ENCODE measurements at places on chromosomes 4 and X.

- no peak overlapping the region for H3K27ac ChIP-seq
- H3K36me3 ChIP-seq: no peaks in the 10 kb centered on the region
- H3K4me1 ChIP-seq: no peaks in the 10 kb centered on the region
- H3K4me3 ChIP-seq: no peak overlapping the region
- no peaks in the 10 kb centered on the region for H3K27me3 ChIP-seq
These were observed 40.1 kb upstream of the KLHL8 start for GRCh38 chr4:87260477-87260876.

- DNase-seq: peak; percentile 15
- no peak overlapping the region for H3K27ac ChIP-seq
- no peaks in the 10 kb centered on the region for H3K36me3 ChIP-seq
- no peak overlapping the region for H3K4me3 ChIP-seq
These were observed 187.8 kb upstream of the MBNL3 start for GRCh38 chrX:132676561-132677186.

DNA sequence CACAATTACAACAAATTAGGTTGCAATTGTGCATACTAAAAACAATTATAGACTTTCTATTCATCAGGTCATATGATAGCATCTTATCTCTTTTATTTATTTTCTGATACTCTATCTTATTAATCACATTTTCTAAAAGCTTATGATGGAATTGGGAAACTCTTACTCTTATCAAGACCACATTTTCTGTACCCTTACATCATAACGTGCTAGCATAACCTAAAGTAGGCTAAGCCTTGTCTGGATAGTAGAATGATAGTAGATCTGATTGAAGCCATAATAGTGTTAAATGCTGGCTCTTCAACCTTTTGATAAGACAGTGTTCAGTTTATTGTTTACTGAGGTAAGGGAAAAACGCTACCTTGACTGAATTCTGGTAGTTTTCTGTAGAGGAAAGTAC is 294.0 kb downstream of the CCSER1 start:
- no peaks in the 10 kb centered on the region for H3K4me1 ChIP-seq
- H3K36me3 ChIP-seq: no peaks in the 10 kb centered on the region
- no peak overlapping the region for H3K4me3 ChIP-seq
- DNase-seq: no peak
- no peaks in the 10 kb centered on the region for H3K27me3 ChIP-seq

- H3K27me3 ChIP-seq: no peaks in the 10 kb centered on the region
- DNase-seq: peak; percentile 19
- no peaks in the 10 kb centered on the region for H3K36me3 ChIP-seq
- no peaks in the 10 kb centered on the region for H3K4me1 ChIP-seq
- no peak overlapping the region for H3K27ac ChIP-seq
- no peak overlapping the region for H3K4me3 ChIP-seq
These were observed 21.0 kb downstream of the S100G start for GRCh38 chrX:16671005-16671404.

- no peak overlapping the region for H3K27ac ChIP-seq
- H3K36me3 ChIP-seq: no peaks in the 10 kb centered on the region
- H3K27me3 ChIP-seq: no peaks in the 10 kb centered on the region
- no peak for DNase-seq
- no peak overlapping the region for H3K4me3 ChIP-seq
These were observed 154.2 kb downstream of the RAB28 start for GRCh38 chr4:13329963-13330362.

GRCh38 chrX:46649421-46650260 is 76.1 kb downstream of the CHST7 start:
- no peak overlapping the region for H3K4me3 ChIP-seq
- no peaks in the 10 kb centered on the region for H3K4me1 ChIP-seq
- H3K36me3 ChIP-seq: no peaks in the 10 kb centered on the region
- no peaks in the 10 kb centered on the region for H3K27me3 ChIP-seq

GRCh38 chr4:48193096-48193836 is 59.2 kb upstream of the TXK start:
- H3K4me1 ChIP-seq: no peaks in the 10 kb centered on the region
- no peak overlapping the region for H3K27ac ChIP-seq
- H3K36me3 ChIP-seq: no peaks in the 10 kb centered on the region
- no peak for DNase-seq
- no peaks in the 10 kb centered on the region for H3K27me3 ChIP-seq

GRCh38 chr4:16627999-16628398 is 270.4 kb downstream of the LDB2 start:
- no peak overlapping the region for H3K4me3 ChIP-seq
- no peak for DNase-seq
- no peaks in the 10 kb centered on the region for H3K4me1 ChIP-seq

DNA sequence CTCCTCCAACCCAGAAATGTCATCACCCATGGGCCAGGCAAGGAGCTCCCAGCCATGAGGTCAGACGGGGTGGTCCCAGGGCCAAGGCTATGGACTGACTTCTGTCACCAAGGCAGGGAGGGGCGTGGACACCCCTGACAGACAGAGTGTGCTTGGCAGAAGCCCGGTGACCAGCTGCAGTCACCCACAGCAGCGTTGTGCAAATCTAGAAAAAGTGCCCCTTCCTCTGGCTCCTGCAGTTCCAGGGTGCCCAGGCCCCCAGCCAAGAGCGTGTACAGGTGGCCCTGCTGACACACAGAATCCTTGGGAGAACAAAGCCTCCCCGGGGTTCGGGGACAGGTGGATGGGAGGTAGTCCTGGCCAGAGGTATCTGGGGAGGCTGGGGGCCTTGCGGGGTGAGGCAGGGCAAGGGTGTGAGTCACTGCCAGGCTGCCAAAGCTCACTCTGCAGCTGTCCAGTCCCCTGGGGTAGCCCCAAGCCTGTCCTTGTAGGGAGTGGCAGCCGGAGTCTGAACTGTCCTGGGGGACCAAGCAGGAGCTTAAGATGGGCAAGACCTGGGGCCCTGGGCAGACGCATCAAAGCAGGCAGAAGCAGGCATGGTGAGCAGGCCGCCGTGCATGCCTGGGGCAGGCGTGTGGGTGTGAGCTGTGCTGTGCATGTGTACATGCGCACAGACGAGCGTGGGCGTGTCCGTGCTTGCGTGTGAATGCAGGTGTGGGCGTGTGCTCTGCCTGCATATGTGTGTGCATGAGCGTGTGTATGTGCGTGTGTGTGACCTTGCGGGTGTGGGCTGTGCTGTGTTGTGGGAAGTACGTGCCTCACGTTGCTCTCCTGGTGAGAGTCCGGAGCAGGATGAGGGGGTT is 3.3 kb downstream of the MYL5 start:
- H3K27me3 ChIP-seq: no peaks in the 10 kb centered on the region
- H3K4me3 ChIP-seq: no peak overlapping the region
- no peaks in the 10 kb centered on the region for H3K36me3 ChIP-seq
- peaks cover 31% of the 10 kb centered on the region for H3K4me1 ChIP-seq
- H3K27ac ChIP-seq: no peak overlapping the region

DNA sequence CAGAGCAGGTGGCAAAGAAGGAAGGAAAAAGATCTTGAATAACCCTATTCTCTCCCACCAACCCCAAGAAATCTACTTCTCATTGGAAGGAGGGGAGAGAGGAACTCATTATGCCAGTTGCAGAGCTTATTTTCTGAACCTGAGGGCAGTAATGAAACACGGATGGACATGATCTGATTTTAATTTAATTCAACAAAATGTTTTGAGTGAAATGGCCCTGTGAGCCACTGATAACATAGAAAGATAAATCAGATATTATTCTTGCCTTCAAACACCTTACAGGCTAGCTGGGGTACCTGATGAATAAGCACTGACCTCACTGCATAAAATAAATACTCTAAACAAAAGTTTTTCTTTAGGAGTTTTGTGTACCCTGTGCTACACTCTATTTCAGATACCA is 30.3 kb downstream of the DAPP1 start:
- H3K27ac ChIP-seq: no peak overlapping the region
- no peaks in the 10 kb centered on the region for H3K27me3 ChIP-seq
- no peak overlapping the region for H3K4me3 ChIP-seq
- no peaks in the 10 kb centered on the region for H3K36me3 ChIP-seq

GRCh38 chr4:972651-973424 is 531 bp downstream of the DGKQ start:
- no peak for DNase-seq
- no peak overlapping the region for H3K27ac ChIP-seq
- peak overlapping the region; percentile 67 for H3K4me3 ChIP-seq
- no peaks in the 10 kb centered on the region for H3K36me3 ChIP-seq
- peaks cover 14% of the 10 kb centered on the region for H3K4me1 ChIP-seq
- no peaks in the 10 kb centered on the region for H3K27me3 ChIP-seq

DNA sequence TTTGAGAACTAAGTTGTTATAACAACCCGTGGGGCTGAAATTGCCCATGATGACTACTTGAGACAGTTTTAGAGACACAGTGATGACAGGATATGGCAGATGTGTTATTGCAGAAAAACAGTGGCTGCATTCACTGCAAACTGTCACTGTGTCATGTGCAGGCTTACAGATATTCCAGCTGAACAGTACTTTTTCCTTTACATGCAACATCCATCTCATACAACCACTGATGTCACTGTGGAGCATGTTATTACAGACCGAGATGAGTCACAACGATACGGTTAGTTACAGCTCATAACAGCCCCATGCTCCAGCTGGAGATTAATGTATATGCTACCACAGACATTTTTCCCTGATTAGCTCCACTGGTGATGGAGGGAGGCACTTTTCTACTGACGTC is 207.4 kb downstream of the TMA16 start:
- no peak overlapping the region for H3K4me3 ChIP-seq
- no peak for DNase-seq
- H3K27me3 ChIP-seq: no peaks in the 10 kb centered on the region

DNA sequence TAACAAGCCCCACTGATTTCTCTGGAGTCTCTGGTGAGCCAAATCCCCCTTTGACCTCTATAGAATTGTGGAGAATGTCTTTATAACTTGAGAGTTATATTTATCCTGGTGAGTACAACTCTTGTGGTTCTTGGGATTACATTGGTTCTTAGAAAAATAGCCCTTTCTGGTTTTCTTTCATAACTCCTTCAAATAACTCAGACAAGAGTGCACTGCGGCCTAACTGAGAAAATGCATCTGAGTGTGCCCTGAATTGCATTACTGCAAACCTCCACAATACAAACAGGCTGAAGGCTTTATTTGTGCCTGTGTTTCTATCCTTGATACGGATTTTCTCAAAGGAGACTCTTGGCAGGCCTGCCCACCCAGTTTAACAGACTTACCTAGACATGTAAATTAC is 2.7 kb downstream of the BEX3 start:
- no peaks in the 10 kb centered on the region for H3K4me1 ChIP-seq
- no peak overlapping the region for H3K4me3 ChIP-seq
- no peak for DNase-seq
- H3K36me3 ChIP-seq: no peaks in the 10 kb centered on the region
- H3K27me3 ChIP-seq: no peaks in the 10 kb centered on the region

DNA sequence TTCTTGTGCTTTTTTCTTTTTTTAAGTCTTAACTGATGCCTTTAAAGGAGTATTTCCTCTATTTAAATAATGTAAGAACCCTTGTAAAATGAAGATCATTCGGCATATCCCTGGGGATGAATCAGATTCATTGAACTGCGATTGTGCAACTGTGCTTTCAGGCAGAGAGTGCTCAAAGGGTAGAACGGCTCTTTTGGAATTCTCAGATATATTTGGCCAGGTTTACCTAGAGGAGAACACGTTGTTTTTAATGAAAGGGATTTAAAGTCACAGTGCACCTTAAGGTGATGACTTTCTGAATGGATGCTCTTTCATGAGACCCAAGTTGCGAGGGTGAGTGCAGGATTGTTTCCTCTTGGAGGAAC is 51.6 kb upstream of the ELOVL6 start:
- no peaks in the 10 kb centered on the region for H3K27me3 ChIP-seq
- H3K4me1 ChIP-seq: no peaks in the 10 kb centered on the region
- DNase-seq: no peak
- H3K27ac ChIP-seq: no peak overlapping the region
- no peaks in the 10 kb centered on the region for H3K36me3 ChIP-seq

DNA sequence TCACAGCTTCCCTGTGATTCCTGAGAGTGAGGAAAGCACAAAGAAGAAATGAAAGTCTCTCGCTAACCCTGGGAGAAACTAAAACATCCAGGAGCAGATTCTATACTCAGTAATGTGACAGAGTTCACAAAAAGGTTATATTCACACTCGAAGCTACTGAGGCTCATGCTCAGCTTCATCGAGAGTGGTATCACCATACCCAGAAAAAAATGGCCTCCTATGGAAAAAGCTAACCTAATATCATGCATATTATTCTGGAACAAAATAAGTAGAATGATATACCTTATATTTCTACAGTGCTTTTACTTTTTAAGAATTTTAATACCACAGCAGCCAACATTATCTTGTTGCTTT is 13.5 kb upstream of the CDKN2AIP start:
- no peaks in the 10 kb centered on the region for H3K27me3 ChIP-seq
- no peaks in the 10 kb centered on the region for H3K4me1 ChIP-seq
- no peak for DNase-seq
- no peak overlapping the region for H3K27ac ChIP-seq

DNA sequence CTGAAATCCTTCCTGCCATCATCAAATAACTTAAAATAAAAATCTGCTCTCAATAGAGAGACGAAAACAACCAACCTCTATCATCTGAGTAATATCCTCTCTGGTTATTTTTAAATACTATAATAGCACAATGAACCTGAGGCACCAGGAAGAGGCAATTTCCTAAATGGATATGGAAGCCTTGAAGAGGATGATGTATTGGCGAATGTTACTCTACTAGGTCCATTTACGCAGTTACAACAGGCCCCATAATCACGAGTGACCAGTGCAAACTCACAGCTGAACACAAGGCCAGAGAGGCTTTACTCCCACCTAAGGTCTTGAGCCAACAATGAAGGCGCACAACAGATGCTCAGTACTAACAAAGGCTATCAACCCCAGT is 678.8 kb upstream of the NR3C2 start:
- no peaks in the 10 kb centered on the region for H3K27me3 ChIP-seq
- no peaks in the 10 kb centered on the region for H3K4me1 ChIP-seq
- no peak overlapping the region for H3K4me3 ChIP-seq
- no peak overlapping the region for H3K27ac ChIP-seq
- DNase-seq: peak; percentile 26

DNA sequence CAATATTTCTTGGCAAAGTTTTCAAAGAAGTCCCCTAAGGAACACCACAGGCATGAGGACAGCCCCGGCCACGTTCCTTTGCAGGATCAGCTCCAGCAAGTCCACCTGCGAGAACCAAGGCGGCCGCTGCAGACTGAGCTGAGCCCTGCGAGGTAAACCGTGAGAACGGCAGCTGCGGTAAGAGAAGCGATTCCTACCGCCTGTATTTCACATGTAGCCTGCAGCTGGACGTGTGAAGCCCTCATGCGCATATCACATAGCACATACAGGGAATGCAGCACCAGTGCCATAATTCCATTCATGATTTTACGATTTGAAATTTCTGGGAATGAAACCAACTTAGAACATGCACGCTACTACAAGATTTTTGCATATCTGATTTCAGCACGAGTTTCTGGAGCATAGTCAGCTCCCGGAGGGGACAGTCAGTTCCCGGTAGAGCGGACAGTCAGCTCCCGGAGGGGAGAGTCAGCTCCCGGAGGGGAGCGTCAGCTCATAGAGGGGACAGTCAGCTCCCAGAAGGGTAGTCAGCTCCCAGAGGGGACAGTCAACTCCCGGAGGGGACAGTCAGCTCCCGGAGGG is 41.7 kb downstream of the FGFRL1 start:
- DNase-seq: peak; percentile 14
- no peaks in the 10 kb centered on the region for H3K36me3 ChIP-seq
- no peak overlapping the region for H3K4me3 ChIP-seq
- H3K27me3 ChIP-seq: no peaks in the 10 kb centered on the region
- H3K4me1 ChIP-seq: no peaks in the 10 kb centered on the region

- no peaks in the 10 kb centered on the region for H3K27me3 ChIP-seq
- peak; percentile 27 for DNase-seq
- H3K36me3 ChIP-seq: no peaks in the 10 kb centered on the region
- no peak overlapping the region for H3K27ac ChIP-seq
These were observed 26.0 kb downstream of the TKTL1 start for GRCh38 chrX:154321594-154321993.

Measured in testis (tissue), 5 donors.